ENCODE measurements at places on chromosomes 1 and 21.

- no peak overlapping the region for H3K27ac ChIP-seq
- H3K4me3 ChIP-seq, result no peak overlapping the region
- no peaks in the 10 kb centered on the region for H3K36me3 ChIP-seq
- no peaks in the 10 kb centered on the region for H3K4me1 ChIP-seq
- H3K27me3 ChIP-seq, result no peaks in the 10 kb centered on the region
Measured at GRCh38 chr21:39705849-39706248, 39.1 kb upstream of the IGSF5 start.

GRCh38 chr1:171902527-171902926, 61.2 kb downstream of the DNM3 start:
- H3K4me1 ChIP-seq, result peaks cover 15% of the 10 kb centered on the region
- no peak for DNase-seq

DNA sequence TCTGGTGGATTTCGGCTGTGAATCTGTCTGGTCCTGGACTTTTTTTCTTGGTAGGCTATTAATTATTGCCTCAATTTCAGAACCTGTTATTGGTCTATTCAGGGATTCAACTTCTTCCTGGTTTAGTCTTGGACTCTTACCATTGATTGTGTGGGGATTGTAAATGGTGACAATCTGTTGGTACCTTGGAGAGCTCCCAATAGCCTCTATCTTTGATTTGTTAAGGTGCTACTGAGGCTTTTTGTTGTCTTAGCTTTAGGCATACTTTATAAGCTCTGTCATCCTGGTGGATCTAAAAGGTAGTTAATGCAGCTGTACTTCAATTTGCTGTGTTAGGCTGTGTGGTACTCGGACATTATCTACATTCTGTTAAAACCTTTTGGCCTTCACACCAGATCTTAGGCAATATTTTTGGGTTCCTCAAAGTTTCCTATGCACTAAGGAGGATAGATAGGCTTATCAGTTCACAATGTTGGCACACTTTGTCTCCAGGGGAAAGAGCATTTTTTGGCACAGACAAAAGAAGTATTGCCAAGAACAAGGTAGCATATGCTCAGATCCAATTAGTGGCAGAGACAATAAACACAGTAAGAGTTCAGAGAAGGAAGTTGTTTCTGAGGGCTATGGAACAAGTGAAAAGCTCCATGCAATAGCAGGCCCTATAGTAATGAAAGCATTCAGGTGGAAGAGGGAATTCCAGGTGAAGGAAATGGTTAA, 230.4 kb downstream of the PDE4B start:
- H3K36me3 ChIP-seq, result no peaks in the 10 kb centered on the region
- H3K27me3 ChIP-seq, result no peaks in the 10 kb centered on the region
- DNase-seq, result peak; percentile 54
- H3K4me3 ChIP-seq, result no peak overlapping the region

DNA sequence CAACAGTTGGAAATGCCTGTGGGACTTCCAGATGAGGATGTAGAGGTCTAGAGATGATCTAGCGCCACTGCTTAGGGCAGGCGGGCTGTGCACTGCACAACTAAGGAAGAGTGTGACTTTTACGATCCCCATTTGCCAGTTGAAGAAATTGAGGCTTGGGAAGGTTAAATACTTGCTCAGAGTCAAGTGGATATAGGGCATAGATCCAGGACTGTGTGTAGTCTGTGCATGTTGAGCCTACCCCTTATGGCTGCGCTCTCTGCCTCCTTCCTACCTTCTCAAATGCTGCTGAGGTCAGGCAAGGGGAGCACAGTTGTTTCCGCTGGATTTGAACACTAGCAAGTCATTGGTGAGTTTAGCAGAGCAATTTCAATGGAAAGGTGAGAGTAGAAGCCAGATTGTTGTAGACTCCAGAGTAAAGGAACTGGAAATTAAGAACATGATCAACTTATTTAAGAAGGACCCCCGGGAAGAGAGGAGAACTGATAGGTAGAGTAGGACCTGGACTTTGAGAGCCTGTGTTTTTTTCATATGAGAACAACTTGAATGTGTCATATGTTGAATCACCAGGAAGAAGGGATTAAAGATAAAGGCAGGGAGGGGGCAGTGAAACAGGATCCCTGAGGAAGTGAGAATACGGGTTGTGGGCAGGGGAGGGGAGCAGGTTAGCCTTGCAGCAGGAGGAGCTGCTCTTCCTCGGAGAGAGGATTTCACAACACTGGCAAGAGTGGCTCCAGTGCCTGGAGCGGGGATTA, 2.7 kb downstream of the CAPN2 start:
- no peaks in the 10 kb centered on the region for H3K36me3 ChIP-seq
- H3K27me3 ChIP-seq, result peaks cover 18% of the 10 kb centered on the region
- peaks cover 16% of the 10 kb centered on the region for H3K4me1 ChIP-seq
- peak; percentile 41 for DNase-seq
- no peak overlapping the region for H3K27ac ChIP-seq
- H3K4me3 ChIP-seq, result no peak overlapping the region

DNA sequence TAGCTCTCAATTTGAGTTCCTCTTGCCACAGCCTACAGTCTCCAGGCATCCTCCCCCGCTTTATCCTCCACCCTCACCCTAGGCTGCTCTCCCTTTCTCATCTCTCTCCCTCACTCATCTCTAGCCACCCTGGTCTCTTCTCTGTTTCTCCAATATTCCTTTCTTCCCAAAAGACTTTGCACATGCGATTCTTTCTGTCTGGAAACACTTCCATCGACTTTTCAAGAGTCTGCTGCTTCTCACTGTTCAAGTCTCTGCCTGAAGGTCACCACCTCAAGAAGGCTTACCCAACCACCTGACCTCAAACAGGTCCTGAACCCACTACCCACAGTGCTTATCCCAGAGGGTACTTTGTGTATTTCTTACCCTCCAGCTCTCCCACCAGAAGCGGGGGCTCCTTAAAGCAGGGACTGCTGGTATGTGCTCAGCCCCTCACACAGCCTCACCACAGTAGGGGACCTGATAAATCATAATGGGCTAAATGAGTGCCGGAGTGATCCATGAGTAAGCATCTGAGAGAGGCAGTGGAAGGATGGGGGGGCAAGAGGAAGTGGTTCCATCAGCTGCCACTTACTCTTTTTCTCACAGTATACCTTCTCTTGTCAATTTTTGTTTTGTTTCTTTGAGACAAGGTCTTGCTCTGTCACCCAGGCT, 14.3 kb upstream of the KRTAP19-8 start:
- no peaks in the 10 kb centered on the region for H3K4me1 ChIP-seq
- no peaks in the 10 kb centered on the region for H3K36me3 ChIP-seq
- H3K27me3 ChIP-seq, result no peaks in the 10 kb centered on the region
- no peak overlapping the region for H3K4me3 ChIP-seq
- no peak overlapping the region for H3K27ac ChIP-seq

GRCh38 chr1:241274693-241275092, 82.3 kb downstream of the RGS7 start:
- no peaks in the 10 kb centered on the region for H3K36me3 ChIP-seq
- no peaks in the 10 kb centered on the region for H3K27me3 ChIP-seq
- no peak for DNase-seq
- no peak overlapping the region for H3K4me3 ChIP-seq

GRCh38 chr1:48018799-48019198, 21.6 kb upstream of the TRABD2B start:
- no peaks in the 10 kb centered on the region for H3K36me3 ChIP-seq
- no peak overlapping the region for H3K27ac ChIP-seq
- H3K4me3 ChIP-seq, result no peak overlapping the region
- no peaks in the 10 kb centered on the region for H3K4me1 ChIP-seq

- H3K4me3 ChIP-seq, result no peak overlapping the region
- no peak overlapping the region for H3K27ac ChIP-seq
- no peak for DNase-seq
- H3K27me3 ChIP-seq, result no peaks in the 10 kb centered on the region
Measured at GRCh38 chr21:29347274-29347681, 48.6 kb downstream of the BACH1 start.

- H3K4me1 ChIP-seq, result no peaks in the 10 kb centered on the region
- no peaks in the 10 kb centered on the region for H3K27me3 ChIP-seq
- no peaks in the 10 kb centered on the region for H3K36me3 ChIP-seq
- H3K27ac ChIP-seq, result no peak overlapping the region
- H3K4me3 ChIP-seq, result no peak overlapping the region
- no peak for DNase-seq
Measured at GRCh38 chr1:186476264-186477040, 15.5 kb upstream of the PDC start.

GRCh38 chr1:219568733-219569132, 44.2 kb downstream of the ZC3H11B start:
- DNase-seq, result no peak
- no peaks in the 10 kb centered on the region for H3K36me3 ChIP-seq
- no peaks in the 10 kb centered on the region for H3K27me3 ChIP-seq

- no peak for DNase-seq
- H3K27ac ChIP-seq, result no peak overlapping the region
- no peaks in the 10 kb centered on the region for H3K4me1 ChIP-seq
Measured at GRCh38 chr21:35925497-35925896, 134.8 kb downstream of the SETD4 start.

DNA sequence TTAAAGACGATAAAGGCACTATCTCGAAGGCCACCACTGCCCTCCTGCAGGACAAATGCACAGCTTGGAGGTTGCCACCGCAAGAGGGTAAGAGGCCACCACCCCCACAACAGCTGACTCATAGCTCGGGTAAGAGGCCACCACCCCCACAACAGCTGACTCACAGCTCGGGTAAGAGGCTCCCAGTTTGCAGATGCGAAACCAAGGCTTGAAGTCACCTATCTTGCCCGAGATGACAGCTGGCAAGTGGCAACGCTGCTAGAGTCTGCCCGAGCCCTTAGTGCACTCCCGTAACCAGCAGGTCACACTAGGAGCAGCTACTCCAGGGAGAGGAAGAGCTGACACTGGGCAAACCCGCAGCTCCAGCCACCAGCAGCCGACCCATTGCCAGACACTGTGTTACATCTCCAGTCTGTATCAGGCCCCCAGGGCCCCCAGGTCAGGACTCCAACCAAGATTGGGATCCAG, 17.1 kb upstream of the SPSB1 start:
- no peaks in the 10 kb centered on the region for H3K36me3 ChIP-seq
- no peak for DNase-seq
- no peak overlapping the region for H3K27ac ChIP-seq
- H3K4me1 ChIP-seq, result peaks cover 8% of the 10 kb centered on the region

- no peak for DNase-seq
- H3K27ac ChIP-seq, result no peak overlapping the region
- H3K36me3 ChIP-seq, result peaks cover 31% of the 10 kb centered on the region
- no peaks in the 10 kb centered on the region for H3K4me1 ChIP-seq
- no peak overlapping the region for H3K4me3 ChIP-seq
- no peaks in the 10 kb centered on the region for H3K27me3 ChIP-seq
Measured at GRCh38 chr21:33566514-33566913, 22.0 kb downstream of the DONSON start.

- no peaks in the 10 kb centered on the region for H3K4me1 ChIP-seq
- H3K27me3 ChIP-seq, result no peaks in the 10 kb centered on the region
- no peak for DNase-seq
- no peak overlapping the region for H3K4me3 ChIP-seq
- H3K27ac ChIP-seq, result no peak overlapping the region
Measured at GRCh38 chr1:106836708-106837107, 219.8 kb upstream of the PRMT6 start.

GRCh38 chr1:20223551-20224419, 37.5 kb upstream of the PLA2G2C start:
- H3K27me3 ChIP-seq, result peaks cover 65% of the 10 kb centered on the region
- no peak overlapping the region for H3K4me3 ChIP-seq
- peaks cover 16% of the 10 kb centered on the region for H3K4me1 ChIP-seq
- H3K27ac ChIP-seq, result no peak overlapping the region
- DNase-seq, result no peak

- no peaks in the 10 kb centered on the region for H3K27me3 ChIP-seq
- no peak for DNase-seq
- H3K4me3 ChIP-seq, result no peak overlapping the region
- H3K27ac ChIP-seq, result no peak overlapping the region
- H3K36me3 ChIP-seq, result peaks cover 14% of the 10 kb centered on the region
Measured at GRCh38 chr1:91314643-91315042, 90.0 kb downstream of the HFM1 start.

DNA sequence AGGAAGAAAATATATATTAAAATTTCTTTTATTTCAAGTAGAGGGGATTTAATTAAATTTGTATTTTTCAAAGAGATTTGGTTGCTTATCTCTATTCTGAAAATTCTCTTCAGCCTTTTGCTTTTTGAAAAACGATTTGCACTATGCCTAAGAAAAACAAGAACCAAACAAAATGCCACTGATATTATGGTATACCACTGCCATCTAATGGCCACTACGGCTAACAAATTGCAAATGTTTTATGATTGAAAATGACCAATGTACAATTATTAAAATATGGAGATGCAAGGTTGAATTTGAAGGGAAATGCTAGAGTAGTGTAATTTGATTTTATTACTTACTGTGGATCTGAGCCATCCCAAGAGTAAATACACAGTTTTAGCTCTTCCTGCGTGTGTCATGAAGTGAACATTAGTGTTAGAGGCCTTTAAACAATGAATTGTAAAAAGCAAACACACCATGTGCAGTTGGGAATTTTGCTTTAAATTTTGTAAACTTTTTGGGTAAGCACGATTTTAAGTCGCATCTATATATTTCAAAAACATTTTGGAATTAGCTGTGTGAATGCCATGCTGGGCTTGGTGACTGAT, 137.4 kb upstream of the USP25 start:
- H3K27me3 ChIP-seq, result no peaks in the 10 kb centered on the region
- peak; percentile 25 for DNase-seq
- no peaks in the 10 kb centered on the region for H3K4me1 ChIP-seq
- no peak overlapping the region for H3K27ac ChIP-seq
- no peak overlapping the region for H3K4me3 ChIP-seq
- no peaks in the 10 kb centered on the region for H3K36me3 ChIP-seq

- no peaks in the 10 kb centered on the region for H3K36me3 ChIP-seq
- no peak overlapping the region for H3K4me3 ChIP-seq
- H3K27me3 ChIP-seq, result no peaks in the 10 kb centered on the region
- DNase-seq, result no peak
Measured at GRCh38 chr1:19828546-19828945, 13.5 kb upstream of the RNF186 start.

DNA sequence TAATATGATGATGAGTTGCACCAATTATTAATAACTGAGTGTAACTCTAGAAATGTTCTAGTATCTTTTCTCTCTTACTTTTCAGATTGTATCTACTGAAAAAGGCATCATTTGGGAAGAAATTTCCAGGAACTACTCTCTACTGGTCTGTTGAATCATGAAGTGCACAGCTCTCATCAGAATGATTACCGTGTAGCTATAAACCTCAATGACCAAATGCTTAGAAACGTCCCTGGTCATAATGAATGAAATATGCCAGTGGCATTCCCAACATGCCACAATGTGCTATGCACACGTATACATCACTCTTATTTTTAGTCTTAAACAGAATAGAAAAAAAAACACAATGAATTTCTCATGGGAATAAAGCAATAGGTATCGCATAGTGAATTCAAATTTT, 534.3 kb upstream of the OLFM3 start:
- no peaks in the 10 kb centered on the region for H3K4me1 ChIP-seq
- no peak for DNase-seq

Data from neural progenitor cell (in vitro differentiated cells).